ENCODE measurements at places on chromosomes 11 and 22.
A peak's percentile ranks its signal among the peaks of the same experiment; 100 is the strongest.

- peak; percentile 44 for DNase-seq
Measured at GRCh38 chr22:20211997-20212753, 55.9 kb downstream of the RTN4R start.

DNA sequence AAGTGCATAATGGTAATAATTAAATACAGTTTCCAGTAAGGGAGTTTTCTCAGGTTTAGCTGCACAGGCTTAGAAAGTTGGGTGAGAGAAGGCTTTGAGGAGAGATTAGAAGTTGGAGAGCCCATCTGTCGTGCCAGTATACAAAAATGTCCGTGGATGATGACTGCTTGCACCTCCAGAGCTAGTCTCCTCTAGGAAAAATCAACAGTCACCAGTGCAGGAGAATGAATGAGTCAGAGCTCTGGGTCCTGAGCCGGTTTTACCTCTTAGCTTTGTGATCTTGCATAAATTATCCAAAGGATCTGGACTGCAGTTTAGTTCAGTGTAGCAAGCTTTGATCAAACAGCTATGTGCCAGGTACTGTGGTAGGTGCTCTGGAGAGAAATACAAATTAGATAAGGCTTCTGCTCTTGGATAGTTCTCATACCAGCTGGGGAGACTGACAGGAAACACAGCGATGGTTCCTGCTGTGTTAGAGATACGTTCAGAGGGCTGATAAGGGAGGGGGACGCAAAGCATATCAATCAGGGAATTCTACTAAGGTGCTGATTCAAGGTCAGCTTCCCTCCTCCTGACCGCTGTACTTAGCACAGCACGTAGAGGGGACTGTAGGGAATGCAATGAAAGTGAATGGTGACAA is 125.9 kb downstream of the TEAD1 start:
- DNase-seq, result peak; percentile 93

DNA sequence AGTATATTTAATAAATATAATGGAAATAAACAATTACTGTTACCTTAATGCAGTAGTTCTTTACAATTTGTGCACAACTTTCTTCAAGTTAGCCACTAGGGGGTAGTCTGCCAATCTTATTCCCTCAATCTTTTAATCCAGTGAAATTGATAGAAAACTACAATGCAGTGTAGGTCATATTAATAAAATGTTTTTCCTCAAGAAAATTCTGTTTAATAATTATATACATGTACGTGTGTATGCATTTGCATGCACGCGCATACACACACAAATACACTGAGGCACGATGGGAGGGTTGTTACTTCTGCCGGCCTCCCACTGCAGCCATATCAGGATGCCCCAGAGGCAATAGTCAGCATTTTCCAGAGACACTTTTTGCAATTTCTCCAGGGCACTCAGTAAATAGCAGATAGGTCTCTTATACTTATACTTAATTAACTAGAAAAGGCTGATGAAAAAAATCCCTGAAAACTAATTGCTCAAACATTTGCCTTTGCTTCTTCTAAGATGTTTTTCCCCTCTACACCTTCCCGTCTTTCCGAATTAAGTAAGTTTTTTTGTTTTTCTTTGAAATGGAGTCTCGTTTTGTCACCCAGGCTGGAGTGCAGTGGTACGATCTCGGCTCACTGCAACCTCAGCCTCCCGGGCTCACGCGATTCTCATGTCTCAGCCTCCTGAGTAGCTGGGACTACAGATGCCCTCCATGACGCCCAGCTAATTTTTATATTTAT is 3.1 kb downstream of the GAB2 start:
- DNase-seq, result peak; percentile 35

GRCh38 chr22:33467620-33468095 is 409.5 kb upstream of the SYN3 start:
- no peak for DNase-seq

GRCh38 chr22:35629406-35630216 is 12.5 kb upstream of the MB start:
- DNase-seq, result peak; percentile 97

DNA sequence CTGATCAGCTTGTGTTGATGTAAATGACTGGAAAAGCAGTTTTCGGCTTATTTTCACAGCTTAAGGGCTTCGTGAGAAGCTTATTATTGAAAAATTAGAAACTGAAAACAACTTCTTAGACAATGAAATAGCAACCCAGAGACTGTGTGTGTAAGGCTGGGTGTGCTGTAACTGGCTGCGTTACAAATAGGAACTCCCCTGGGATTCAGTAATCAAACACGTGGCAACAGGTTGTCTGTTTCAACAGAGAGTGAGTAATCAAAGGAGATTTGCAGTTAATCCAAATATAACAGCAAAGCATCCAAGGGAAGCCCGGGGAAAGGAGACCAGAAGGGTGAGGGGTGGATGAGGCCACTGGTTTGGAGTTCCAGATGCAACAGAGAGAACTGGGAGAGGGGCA is 19.2 kb downstream of the NTM start:
- DNase-seq, result peak; percentile 68

GRCh38 chr11:109317726-109318125 is 104.3 kb upstream of the C11orf87 start:
- DNase-seq, result peak; percentile 84

DNA sequence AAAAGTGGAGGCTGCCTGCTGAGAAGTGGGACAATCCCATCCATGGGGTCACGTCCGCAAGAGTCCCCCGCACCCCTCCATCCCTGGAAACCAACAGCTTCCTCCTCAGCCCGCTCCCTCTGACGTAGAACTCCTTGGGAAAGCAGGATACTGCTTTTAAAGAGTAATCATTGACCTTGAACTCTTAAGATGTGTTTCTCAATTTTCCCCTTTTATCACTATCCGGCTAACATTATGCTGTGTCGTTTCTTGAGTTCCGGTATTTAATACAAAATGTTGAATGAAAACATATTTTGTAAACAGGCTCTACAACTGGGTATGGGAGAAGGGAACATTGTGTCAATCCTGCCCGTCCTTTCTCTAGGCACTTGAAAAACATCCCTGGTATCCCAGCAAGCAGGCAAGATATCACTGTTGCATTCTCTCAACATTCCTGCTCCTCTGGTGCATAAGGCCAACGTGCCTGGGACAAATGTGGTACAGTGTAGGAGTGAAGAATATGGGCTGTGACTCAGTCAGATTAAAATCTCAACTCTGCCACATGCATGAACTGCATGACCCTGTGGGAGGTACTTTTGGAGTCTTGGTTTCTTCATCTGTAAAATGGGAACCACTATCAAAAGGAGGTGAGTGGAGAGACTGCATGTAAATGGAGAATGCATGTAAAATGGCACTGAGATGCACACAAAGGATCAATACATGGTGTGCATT is 52.8 kb downstream of the WT1 start:
- DNase-seq, result no peak

GRCh38 chr22:37193629-37194191 is 5.7 kb upstream of the C1QTNF6 start:
- no peak for DNase-seq

GRCh38 chr11:36628765-36629244 is 30.8 kb upstream of the RAG2 start:
- DNase-seq, result peak; percentile 44

- DNase-seq, result peak; percentile 57
Measured at GRCh38 chr11:57792870-57793269, 31.3 kb downstream of the CTNND1 start.

DNA sequence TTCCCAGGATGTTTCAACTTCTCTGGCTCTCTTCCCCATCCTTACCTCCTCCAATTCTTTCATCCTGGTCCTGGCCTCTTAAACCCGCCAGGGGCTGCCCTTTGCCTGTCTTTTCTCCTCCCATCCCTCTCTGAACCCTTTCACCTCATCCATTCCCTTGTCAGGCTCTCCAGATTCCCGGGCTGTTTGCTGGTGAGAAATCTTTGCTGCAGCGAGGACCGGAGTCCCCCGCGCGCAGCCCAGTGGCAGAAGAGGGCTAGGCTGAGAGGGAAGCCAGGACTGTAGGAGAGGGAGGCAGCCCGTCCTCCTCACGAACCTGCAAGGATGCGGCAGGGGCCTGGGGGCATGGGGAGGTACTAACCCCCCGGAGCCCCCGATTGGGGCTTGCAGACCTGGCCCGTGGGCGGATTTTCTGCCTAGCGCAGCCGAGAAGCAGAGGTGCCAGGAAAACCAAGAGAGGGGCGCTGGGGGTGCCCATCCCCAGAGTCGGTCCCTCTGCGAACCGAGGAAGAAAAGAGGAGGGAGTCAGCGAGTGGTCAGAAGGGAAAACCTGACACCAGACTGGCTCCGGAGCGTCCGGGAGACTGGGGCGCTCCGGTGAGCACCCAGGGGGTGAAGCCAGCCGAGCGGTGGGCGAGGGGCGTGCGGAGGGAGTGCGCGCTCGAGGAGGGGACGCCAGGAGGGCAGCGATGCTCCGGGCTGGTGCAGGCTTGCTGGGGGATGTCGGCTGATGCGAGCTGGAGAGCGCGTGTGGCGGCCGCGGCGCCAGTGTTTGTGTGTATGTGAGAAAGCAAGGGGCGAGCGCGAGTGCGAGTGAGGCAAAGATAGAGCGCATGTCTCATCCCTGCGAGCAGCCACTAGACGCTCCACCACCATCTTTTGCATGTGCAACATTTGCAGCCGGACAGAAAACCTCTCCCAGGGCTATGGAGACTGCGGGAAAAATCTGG is at the start of gene GRIA4:
Gene GRIA4, plus strand, starts transcription at position 242 of the 950 bp plus-strand sequence. CDS start 925 bp downstream, outside the sequence.
- peak; percentile 24 for DNase-seq

DNA sequence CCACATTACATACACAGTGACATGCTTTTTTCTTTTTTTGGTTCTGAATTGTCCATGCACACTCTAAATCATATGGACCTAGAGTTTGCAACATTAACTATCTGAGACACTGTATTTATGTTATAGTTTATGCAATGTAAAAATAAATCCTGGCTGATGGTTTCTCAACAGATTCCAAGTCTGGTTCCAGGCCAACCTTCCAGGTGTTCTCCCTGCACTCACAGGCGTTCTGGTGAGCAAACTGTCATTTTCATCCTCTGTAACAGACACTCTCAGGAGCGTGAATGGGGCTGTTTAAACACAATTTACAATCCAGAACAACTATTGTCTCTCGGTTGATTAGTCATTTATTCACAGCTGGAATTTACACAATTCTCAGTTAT is 36.5 kb upstream of the ANKK1 start:
- DNase-seq, result no peak

DNA sequence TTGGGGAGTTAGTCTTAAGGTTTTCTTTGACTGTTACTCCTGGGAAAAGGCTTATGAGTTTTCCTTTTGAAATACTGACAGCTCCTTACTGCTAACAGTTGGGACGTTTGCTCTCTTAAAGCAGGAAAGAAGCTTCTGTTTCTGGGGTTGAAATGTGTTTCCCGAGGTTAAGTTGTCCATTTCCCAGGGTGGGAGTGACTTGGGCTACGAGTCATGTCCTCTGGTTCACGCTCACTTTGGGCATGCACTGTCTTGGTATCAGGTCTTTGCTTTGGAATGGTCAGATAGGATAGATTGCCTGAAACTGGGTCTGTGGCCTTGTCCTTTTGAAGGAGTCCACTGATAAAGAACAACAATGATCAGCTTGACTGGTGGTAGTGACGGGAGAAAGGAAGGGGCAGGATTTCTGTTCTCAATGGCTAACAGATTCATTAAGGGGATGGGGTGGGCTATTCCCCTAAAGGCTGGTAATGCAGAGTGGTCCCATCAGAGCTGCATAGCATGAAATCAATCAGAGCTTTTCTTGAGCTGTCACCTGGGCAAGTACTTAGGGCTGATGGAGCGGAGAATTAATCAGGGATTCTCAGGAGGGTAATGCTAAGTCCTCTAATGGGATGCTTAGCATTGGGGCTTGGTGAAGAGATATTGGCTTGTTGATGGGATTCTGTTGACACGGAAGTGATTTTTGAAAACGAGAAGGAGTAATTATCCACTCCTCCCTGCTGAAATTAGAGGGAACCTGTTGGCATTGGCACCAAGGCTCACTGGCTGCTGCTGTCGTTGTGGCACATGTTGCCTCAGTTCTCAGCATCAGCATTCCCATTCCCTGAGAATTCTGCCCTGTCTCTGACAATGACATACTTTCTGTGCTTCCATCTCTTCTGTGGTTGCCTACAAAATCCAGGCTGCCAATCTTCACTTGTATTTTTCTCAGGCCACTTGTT is 81.6 kb downstream of the TEAD1 start:
- DNase-seq, result peak; percentile 38

GRCh38 chr11:117618982-117619355 is 178.0 kb downstream of the DSCAML1 start:
- no peak for DNase-seq

DNA sequence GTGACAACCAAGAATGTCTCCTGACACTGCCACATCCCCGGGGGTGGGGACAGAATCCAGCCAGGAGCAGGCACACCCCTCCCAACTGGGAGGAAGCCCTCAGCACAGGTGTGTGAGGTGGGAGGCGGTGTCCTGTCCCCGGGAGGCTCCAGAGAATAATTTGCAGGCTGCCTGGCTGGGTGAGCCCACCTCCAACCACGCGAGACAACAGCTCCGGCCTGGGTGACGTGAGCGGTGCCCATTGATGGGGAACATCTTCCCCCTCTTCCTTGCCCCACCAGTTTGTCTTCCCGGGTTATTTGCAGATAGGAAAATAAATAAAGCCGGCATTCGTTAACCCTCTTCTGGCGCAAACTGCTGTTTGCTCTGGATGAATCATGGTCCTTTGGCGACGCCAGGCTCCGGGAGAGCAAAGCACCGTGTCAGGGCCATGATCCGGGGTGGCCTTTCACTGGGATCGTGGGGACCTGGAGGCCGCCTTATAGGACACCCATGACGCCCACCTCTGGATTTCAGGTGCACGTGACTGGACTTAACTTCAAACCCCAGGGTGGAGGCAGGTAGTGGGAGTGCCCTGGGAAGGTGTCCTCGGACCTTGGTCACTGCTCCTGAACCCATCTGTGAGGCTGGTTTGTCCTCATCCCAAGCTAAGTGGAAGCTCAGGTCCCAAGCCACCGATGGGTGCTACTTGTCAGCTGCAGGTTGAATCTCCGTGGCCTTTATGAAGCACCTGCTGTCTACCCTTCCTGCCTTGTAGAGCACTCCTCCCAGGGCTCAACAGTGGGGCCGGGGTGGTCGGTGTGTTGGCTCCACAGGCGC is 13.9 kb downstream of the CCND1 start:
- DNase-seq, result peak; percentile 57

DNA sequence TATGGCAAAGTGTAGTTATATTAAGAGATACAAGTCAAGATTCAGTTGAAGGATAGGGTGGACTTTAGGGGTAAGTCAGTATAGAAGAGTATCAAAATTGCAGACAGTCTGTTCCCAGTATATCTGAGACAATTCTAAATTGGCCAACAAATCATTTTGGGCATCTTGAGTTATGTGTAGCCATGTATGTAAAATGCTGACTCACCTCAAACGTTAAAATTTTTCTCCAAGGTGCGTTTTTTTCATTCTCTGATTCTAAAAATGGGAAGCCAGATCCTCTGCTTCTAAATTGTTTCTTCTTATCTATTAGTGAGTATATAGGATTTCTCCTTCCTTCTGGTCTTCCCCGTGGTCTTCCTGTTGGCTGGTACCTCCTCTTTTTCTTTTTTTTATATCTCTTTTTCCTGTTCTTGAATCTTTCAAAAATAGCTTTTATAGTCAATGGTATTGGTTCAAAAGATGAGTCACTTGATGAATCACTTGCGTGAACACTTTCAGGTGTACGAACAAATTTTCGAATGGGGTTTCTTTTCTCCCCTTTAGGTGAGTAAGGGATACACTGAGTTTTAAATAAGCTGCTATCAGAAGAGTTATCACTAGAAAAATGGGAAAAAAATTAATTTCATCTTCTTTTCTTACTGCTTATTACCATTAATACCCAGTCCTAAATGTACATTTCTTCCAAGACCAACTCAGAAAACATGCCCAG is 3.2 kb downstream of the TAF1D start:
- peak; percentile 62 for DNase-seq

GRCh38 chr11:82194521-82194920 is 539.1 kb downstream of the FAM181B start:
- DNase-seq, result no peak

GRCh38 chr22:16834971-16835370 is 9.8 kb upstream of the XKR3 start:
- no peak for DNase-seq
